A549 treated with Mapracorat at 1 μM for 4 hours (cell line): ENCODE measurements at places on chromosomes 4 and X. TPM values are rescaled to one million over a fixed set of nuclear protein-coding genes. Genes with fewer than 3 reads are reported as not detected.

Gene BEX2
- total RNA-seq = 7.1 to 12.1 TPM (median 11.3 TPM) in 5 replicates

Gene REPS2
- 0.72 to 1.9 TPM (median 1.3 TPM) in 5 replicates for total RNA-seq

Gene GPR82
- total RNA-seq = not detected in 5 replicates

Gene SMAD1
- total RNA-seq = 7.6 to 9.5 TPM (median 8.6 TPM) in 5 replicates

Gene STS
- total RNA-seq = 1.8 to 2.2 TPM (median 1.9 TPM) in 5 replicates

Gene EDA2R
- total RNA-seq = 10.9 to 12.8 TPM (median 12.4 TPM) in 5 replicates

Gene ZNF182
- total RNA-seq = 3.0 to 4.0 TPM (median 3.7 TPM) in 5 replicates

Gene PCYT1B
- total RNA-seq = 0.05 to 0.09 TPM in 2 of 5 replicates, not detected in the others

Gene SPP1
- 148 to 200 TPM (median 167 TPM) in 5 replicates for total RNA-seq

Gene ASB9
- 19.5 to 25.3 TPM (median 21.0 TPM) in 5 replicates for total RNA-seq

Gene SHROOM3
- 8.9 to 15.6 TPM (median 12.5 TPM) in 5 replicates for total RNA-seq

Gene SPANXC
- total RNA-seq = 1.3 TPM in 1 of 5 replicates, not detected in the others

Gene ADGRA3
- total RNA-seq = 15.7 to 19.4 TPM (median 17.4 TPM) in 5 replicates

Gene SPANXD
- total RNA-seq = not detected in 5 replicates

Gene DDIT4L
- total RNA-seq = 0.21 to 0.51 TPM (median 0.24 TPM) in 5 replicates

Gene GBA3
- not detected in 5 replicates for total RNA-seq

Gene C4orf54
- total RNA-seq = not detected in 5 replicates

Gene PABPC5
- total RNA-seq = 0.08 TPM in 1 of 5 replicates, not detected in the others

Gene PDE5A
- 0.13 to 0.67 TPM (median 0.32 TPM) in 5 replicates for total RNA-seq

Gene TEX28
- not detected in 5 replicates for total RNA-seq

Gene TLR10
- 0.05 TPM in 2 of 5 replicates, not detected in the others for total RNA-seq

Gene GPRASP2
- 4.2 to 6.0 TPM (median 5.5 TPM) in 5 replicates for total RNA-seq

Gene MAGEA9B
- not detected in 5 replicates for total RNA-seq

Gene PPP4R3C
- not detected in 5 replicates for total RNA-seq

Gene ZNF630
- 0.12 to 0.42 TPM (median 0.27 TPM) in 5 replicates for total RNA-seq
